ENCODE measurements at places on chromosomes 3 and 15. TPM values are rescaled to one million over a fixed set of nuclear protein-coding genes. Genes with fewer than 3 reads are reported as not detected.

GRCh38 chr15:99692825-99693224 lies 40.4 kb downstream of the LYSMD4 start:
- DNase-seq, result no peak

DNA sequence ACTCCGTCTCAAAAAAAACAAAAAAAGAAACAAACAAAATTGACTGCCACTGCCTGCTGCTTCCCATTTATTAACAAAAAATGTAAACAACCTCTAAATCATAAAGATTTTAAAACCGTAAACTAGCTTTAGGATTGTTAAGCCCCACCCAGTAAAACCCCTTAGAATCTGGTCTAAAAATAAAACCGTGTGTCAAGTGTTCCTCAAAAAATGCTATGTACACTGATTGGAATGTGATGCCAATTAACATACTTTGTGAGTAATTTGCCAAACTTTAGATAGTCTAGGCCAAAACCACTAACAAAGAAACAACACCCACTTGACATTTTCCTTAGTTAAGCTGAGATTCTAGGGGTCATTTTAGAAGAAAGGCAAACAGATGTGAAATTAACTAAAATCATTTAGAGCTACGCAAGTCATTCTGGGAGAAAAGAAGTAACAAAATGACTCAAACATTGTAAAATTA lies 5.3 kb downstream of the RAF1 start:
- no peak for DNase-seq

DNA sequence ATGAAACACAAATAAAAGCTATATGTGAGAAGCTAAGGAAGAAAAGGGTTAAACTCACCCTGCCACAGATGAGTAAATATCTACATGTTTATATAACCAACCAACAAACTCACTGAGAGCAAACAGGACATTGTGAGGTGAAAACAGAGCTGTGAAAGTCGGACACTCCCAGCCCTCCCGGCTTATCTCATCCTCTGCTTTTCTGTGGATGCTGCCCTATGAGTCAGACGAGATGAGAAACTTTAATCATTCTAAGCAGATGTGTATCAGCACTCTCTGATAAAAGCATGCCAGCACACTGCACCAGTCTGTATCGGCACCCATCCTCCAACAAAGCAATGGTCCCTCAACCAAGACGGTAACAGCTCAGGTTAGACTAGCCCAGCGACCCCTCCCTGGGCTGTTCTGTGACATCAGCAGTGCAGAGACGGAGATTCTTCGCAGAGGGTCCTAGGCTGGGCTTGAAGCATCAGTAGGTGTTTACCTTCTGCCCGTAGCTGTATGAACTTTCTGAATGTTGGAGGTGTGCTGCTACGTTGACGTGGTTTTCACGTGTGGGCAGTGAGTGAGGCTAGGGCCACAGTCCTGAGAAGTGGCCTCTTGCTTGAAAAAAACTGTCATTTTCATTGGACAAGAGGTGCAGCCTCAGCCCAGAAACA lies 119.8 kb upstream of the ALDH1A3 start:
- no peak for DNase-seq

DPPA2 gene
- not detected for total RNA-seq

DNA sequence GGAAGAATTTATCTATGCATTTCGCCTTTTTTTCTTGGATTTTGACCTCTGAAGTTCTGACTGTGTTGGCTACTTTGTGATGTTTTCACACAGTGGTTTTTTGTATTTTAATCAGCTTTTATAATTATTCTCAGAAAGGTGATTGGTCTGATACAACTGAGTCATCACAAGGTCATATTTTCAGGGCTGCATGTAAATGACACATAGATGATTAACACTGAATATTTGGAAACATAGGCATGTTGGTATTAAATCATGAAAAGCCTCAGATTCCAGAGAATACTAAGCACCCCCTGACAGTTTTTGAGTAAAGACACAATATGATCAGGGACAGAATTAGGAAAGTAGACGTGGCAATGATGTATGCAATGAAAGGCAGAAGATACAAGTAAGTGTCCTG lies 175.5 kb upstream of the SLCO3A1 start:
- DNase-seq, result no peak

ATP10A gene
- 8.4 TPM for total RNA-seq

DNA sequence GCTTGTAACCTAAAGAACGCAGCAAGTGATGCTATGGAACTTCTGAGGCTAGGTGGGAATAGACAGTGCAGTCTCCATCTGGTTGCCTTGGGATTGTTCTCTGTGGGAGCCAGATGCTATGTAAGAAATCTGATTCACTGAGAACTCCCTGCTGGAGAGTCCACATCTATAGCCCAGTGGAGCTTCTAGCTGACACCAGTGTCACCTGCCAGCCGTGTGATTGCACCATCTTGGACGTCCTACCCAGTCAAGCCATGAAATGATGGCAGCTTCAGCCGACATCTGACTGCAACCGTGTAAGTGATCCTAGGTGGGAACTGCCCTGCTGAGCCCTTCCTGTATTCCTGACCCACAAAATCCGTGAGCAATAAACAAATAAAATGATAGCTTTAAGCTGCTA lies 12.4 kb upstream of the FYCO1 start:
- DNase-seq, result no peak

- no peak for DNase-seq
Measured at GRCh38 chr3:64272842-64273241, 47.6 kb upstream of the PRICKLE2 start.

GRCh38 chr3:56880720-56881575 lies 79.2 kb upstream of the ARHGEF3 start:
- DNase-seq, result no peak

GRCh38 chr3:133276594-133276993 lies 123.3 kb upstream of the BFSP2 start:
- DNase-seq, result no peak

DNA sequence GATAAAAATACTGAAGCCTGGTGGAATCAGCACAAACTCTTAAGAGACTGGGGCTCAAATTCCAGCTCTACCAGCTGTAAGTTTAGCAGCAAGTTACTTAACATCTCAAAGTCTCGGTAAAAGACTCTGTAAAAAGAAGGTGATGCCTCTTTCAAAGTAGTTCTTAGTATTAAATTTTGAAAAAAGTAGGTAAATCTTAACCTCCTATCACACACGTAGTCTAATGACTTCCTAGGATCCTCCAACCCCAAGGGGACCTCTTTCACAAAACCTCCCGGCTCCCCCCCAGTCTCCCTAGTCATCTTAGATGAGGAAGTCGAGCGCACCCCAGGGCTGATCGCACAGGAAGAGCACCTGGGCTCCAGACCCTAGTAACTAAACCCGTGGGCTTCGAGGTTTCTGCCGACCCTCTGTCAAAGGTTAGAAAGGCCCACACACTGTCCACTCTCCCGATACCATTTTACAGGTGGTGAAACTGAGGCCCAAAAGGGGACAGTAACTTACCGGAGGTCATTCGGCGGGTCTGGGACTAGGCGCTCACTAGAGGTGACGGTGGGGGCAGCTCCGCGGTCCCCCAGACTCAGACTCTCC lies 427 bp downstream of the MBD4 start:
- peak; percentile 23 for DNase-seq

- DNase-seq, result no peak
Measured at GRCh38 chr15:82168757-82169156, 93.8 kb downstream of the EFL1 start.

DNA sequence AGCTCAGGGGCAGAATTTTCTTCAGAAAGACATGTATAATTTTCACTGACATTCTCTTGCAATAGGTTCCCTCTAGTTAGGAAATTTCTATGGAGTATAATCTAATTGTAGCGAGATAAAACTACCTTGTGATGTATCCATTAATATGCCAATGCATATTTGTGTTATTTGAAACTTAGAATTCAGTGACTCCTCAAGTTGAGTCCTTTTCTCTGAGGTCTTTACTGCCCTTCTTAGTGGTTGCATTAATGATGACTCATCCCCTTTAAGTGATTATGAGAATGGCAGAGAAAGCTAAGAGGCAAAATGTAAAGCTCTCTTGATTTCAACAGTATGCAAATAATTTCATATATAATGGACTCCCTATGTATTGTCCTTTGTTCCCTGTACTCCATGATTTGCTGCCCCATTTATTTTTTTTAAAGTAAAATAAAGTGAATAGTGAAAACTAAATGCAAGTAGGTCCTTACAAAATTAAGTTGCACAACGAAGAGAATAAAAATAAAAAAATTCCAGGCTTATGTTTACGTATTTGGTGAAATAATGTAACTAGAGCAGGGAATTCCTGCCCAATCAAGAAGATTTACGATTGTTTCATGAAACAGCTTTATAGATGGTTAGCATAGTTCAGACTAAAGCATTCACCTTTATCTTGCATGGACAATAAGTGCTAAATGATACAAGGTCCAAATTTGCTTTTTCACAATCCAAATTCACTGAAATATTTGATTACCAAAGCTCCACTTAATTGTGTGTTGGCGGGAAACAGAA lies 78.1 kb downstream of the ZPLD1 start:
- no peak for DNase-seq

DNA sequence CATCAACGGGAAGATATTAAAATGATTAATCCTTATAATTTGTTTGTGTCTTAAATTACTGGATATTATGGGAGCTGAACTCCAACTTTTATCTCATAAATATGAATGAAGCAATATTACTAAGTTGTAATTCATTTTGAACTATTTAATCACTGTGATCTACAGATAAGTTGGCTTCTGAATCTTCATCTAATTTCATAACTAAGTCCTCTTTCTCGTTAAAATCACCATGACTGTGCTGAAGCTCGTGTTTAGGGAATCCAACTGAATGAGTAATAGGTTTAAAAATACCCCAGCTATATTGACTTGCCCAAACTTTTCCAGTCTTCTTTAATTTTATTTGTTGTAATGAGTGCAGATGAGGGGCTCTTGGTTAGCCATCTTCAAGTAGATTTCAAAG lies 14.1 kb downstream of the MDFIC2 start:
- DNase-seq, result no peak

GRCh38 chr3:185764163-185764979 lies 60.5 kb downstream of the IGF2BP2 start:
- DNase-seq, result no peak

DNA sequence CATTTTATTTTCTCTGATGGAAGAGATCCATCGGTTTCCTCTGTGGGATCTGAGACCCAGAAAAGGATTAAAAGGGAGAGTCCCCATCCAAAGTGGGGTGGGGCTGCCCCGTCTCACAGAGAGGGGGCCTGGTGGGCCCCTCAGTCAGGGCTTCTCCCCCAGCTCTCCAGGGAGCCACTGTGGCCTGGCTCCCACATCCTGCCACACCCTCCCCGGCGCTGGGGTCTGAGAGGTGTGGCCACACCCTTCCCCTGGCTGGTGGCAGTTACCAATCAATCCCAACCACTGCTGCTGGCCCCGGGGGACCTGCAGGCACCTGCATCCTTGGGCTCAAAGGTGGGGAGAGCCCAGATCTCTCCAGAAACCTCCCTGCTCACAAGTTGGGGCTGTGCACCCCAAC lies 161.8 kb upstream of the IQSEC1 start:
- no peak for DNase-seq

DNA sequence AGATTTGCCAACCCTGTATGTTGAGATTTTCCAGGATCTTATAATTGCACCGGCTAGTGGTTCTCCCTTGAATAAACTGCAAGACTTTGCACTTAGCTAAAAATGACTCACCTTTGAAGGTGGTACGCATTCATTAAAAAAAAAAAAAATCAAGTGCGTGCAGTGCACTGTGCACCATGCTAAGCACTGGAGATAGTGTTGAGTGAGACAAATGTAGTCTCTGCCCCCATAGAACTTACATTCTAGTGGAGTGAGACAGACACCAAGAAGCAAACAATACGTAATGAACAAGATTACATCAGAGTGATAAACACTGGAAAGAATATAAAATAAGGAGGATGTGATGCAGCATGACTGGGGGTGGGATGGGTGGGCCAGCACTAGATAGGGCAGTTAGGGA lies 69.4 kb downstream of the ITPR1 start:
- DNase-seq, result no peak

MCTP2 gene
- total RNA-seq, result 32.9 TPM

SPG11 gene
- 115 TPM for total RNA-seq

DNA sequence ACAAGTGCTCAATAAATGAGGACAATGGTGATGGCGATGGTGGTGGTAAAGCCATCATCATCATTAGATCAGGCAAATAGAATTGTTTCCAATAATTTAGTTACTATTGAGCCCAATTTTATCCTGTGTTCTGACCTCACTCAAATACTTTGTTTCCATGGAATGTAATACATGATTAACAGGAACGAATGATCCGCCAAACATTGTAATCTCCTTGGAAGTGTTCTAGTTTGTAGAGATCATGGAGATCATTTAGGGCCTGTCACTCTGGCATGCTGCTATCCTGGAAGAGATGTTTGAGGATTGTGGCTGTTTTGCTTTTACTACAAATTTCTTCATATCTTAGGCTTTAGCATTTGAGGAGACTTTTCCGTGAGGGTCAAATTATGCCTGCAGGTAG lies 2.8 kb downstream of the COL6A6 start:
- DNase-seq, result no peak

DNA sequence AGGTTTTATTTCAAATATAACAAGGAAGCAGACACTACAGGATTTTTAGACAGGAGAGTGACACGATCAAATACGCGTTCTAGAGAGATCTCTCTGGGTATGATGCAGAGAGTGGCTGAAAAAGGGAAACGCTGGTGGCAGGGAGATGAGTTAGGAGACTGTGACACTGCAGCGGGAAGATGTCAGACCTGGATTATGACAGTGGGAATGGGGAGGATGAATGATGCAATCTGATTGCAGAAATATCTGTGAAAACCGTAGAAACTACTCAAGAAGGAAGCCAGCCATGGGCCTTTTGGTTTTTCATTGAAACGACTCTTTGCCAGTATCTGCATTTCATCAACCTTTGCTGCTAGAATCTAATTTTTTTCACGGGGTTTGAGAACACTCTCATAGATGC lies 157.9 kb downstream of the FAM43A start:
- no peak for DNase-seq

IL17RD gene
- total RNA-seq, result 6.8 TPM

DNA sequence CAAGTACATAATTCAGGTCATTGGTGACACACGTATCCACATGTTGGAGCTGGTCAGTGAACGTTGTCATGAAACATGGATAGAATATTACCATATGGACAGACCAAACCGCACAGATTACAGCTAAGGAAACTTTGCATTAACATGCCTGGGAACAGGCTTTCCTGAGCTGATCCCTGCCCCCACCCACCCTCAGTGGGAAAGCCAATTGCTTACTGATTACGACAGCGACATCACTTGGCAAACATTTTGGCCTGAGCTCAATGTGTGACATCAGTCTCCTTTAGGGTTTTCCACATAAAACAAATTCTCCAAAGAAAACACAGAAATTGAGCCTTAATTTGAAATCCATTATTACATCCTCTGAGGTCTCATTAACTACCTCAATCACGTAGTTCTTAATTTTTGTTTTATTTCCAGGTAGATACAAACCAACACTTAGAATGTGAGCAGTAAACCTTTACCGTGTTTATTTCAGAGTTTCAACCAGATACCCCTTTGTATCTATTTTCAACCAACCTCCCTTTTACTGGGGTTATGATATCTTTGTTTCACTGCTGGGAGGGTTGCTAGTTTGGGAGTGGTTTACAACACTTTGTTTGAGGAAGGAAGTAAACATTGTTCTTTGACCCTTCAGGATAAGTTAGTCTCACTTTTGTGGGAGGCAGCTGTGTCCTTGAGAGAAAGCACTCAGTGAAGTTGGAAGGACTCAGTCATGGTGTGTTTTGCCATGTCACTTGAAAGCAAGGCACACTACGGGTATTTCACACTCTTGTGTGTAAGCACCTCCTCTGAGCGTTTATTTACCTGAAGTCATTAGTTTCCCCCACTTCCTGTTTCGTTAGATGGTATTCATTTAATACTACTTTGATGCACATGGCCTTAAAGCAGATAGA lies 103.1 kb downstream of the CMSS1 start:
- DNase-seq, result no peak

ICE2 gene
- total RNA-seq, result 29.4 TPM

GPR87 gene
- not detected for total RNA-seq
